ENCODE measurements at places on chromosomes 16 and 17.

GRCh38 chr16:12573730-12574383 lies 229.8 kb downstream of the CPPED1 start:
- DNase-seq: no peak

DNA sequence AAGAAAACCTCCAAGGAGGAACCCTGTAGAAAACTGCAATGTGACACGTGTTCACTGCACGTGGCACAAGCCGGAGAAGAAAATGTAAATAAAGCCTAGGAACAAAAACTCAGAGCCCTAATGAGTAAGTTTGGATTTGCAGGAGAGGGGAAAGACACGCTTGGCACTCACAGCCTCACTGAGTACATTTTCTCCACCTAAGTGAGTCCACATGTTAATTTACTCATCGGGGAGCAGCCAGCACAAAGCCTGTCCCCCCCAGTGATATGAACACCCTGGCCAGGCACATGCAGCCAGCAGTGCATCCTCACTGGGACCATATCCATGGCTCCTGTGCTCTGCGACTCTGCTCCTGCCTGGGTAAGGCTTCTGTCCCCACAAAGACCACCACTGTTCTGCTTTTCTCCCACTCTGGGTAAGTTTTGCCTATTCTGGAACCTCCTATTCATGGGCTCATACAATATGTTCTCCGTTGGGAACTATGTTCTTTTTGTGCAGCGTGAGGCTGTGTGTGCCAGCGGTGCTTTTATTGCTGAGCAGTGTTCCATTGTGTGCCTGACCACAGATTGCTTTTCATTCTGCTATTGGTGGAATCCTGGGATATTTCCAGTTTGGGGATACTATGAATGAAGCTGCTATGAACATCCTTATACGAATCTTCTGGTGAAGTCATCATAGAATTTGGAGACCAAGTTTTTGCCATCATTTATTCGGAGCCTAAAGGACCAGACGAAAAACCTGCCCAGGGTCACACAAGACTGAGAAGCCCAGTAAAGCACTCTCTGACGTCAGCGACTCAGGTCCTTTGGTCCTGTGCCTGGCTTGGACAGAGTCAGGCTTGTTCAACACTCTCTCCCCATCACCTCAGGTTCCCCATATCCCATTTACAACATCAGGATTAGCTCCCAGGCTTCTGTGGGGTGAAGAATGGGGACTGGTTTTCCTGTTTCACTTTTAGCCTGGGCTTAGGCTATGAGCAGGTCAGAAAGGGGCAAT lies 53.3 kb downstream of the RNF112 start:
- DNase-seq: no peak

DNA sequence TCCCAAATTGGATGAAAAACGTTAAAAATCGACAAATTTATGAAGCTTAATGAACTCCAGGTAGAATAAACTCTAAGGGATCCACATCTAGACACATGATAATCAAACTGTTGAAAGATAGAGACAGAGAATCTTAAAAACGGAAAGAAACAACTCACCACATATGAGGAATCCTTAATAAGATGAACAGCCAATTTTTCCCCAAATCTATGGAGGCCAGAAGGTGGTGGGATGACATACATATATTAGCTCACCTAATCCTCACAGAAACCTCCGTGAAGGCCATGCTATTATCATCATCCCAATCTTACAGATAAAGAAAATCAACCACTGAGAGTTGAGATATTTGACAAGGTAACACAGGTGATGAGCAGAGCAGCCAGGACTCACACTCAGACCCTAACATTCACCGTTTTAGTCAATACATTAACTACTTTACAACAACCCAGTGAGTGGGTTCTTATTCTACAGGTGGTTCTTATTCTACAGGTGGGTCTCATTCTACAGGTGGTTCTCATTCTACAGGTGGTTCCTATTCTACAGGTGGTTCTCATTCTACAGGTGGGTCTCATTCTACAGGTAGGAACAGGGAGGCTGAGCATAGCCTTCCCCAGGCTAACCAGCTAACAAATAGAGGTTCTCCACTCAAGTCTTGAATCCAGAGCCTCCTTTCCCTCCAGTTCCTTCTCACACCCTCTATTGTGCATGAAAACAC lies 4.8 kb downstream of the CACNG1 start:
- DNase-seq: no peak

DNA sequence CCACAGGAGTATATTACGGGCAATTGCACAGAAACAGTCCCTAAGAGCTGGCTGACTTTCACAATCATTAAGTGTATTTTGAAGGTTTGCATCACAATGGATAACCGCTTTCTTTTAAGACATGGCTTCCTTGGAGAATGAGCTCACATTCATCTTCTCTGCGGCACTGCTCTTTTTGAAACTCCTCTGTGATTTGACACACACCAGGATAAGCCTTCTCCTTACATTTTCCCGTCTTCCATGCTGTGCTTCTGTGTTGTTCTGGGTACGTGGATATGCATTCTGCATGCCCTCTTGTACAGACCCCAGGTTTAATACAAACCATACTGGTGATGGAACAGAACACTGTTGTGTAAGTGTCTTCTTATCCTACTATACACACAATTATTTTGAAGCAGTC lies 89.5 kb upstream of the METRNL start:
- no peak for DNase-seq

DNA sequence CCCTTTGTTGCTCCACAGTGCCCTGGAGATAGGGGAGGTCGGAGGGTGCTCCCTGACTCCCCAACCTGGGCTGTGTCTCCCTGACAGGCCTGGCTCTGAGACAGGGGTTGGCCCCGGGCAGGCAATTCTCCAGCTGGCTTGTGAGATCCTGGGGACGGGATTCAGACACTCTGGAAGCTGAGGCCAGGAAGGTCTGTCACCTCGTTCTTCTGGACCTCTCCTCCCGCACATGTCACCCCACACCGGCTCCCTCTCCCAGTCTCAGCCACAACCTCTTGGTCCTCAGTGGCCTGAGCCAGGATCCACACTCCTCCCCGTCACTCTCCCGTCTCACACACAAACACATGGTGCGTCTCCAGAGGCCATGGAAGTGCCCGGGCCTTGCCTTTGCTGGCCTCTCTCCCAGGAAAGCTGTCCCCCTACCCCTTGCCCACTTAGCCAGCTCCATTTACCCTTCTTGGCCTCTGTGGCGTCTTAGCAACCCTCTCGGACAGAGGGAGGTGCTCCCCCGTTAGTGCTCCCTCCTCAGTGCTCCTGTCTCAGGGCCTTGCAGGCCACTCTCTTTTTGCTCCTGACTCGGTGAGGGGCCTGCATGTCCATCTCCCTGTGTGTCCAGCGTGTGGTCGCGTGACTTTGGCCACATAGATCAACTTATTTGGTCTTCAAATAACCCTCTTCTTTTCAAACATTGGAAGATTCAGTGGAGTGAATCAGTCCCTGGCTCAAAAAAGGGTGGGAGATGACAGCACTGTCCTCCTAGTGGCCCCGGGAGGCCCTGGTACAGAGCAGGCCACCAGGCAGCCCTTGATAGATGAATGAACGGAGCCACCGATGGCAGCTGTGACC lies 747 bp downstream of the ADGRG3 start:
- no peak for DNase-seq

DNA sequence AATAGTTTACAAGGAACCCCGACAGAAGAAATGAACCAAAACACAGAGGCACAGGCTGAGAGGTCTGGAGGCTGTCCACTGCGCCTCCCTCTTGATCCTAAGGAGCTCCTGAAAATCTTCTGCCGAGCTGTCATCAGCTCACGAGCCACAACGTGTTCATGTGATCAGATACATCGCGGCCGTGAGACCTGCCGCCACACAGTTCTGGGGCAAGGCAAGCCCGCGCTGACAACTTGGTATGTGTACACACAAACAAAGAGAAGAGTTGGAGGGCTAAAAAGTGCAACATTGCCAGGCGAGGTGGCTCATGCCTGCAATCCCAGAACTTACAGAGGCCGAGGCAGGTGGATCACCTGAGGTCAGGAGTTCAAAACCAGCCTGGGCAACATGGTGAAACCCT lies 7.6 kb downstream of the EXOC7 start:
- no peak for DNase-seq

- DNase-seq: no peak
Measured at GRCh38 chr17:58338841-58339754, 10.5 kb upstream of the TSPOAP1 start.

DNA sequence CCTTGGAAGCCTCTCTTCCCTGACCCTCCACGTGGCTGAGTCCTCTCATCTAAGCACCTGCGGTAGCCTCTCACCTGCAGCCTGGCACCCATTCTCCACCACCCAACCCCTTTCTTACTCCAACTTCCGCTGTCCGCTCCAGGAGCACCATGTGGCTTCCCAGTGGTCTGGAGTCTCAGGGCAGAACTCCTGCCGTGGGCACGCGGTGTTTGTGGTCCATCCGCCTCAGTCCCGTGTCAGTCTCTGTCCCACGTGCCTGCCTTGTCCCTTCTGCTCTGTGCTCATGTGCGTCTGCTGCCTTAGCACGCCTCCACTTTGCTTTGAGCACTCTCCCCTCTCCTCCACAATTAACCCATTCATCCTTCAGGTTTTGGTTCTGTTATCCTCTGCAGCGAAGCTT lies 49.7 kb downstream of the KATNIP start:
- no peak for DNase-seq

DNA sequence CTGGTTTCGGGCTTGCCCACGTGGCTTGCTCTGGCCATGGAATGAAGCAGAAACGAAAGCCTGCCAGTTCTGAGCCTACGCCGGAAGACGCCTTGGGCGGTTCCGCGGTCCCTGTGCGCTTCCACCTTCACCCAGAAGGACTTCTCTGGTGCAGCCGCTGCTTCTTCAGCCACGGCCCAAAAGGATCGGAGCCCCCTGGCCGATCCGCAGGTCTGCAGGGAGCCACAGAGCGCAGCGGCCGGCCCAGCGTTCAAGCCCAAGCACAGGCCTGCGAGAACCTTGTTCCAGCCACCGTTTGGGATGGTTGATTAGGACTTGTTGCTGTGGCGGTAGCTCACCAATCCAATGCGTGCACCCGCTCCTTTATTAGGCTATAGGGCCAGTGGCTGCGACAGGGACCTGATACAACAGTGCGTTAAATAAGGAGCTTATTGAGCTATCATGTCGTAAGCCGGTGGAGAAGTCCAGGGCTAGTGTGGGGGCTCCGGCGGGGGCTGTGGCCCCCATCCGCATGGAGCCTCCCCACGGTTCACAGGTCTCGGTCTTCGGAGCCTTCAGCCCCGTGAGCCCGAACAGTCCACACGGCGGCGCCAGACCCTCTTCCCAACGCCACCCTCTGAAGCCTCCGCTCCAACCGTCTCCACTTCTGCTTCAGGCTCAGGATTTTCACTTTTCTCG lies 10.2 kb upstream of the MPP2 start:
- DNase-seq: no peak

- no peak for DNase-seq
Measured at GRCh38 chr16:10226141-10226986, 44.1 kb upstream of the GRIN2A start.

- no peak for DNase-seq
Measured at GRCh38 chr16:4298761-4299522, 16.9 kb upstream of the GLIS2 start.

DNA sequence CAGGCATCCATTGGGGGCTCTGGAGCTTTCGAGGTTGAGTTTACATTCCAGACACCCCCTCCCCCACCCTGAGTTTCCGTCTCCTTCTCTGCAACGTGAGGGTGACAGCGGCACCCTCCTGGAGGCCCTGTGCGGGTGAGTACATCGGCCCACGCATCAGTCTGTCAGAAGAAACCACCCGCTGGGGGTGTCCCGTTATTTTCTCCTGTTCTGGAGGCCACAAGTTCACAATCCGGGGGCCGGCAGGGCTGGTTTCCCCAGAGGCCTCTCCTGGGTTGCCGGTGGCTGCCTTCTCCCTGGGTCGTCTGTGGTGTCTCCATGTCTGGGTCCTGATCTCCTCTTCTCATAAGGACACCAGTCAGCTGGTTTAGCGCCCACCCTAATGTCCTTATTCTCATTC lies 35.7 kb downstream of the GSE1 start:
- no peak for DNase-seq

DNA sequence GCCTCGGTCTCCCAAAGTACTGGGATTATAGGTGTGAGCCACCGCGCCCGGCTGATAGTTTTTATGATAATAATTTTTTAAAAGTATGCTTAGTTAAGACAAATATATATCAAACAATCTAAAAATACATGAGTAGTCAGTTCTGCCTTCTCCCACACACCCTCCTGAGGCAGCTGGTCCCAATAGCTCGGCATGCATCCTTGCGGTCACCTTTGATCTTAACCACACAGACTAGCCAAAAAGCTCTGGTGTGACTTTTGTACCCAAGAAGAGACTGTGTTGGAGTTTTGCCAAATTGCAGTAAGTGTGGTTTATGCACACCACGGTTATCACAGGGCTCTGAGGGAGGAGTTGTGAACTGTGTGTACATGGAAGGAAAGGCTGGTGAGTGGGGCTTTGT lies 25.6 kb downstream of the ATP6V0A1 start:
- no peak for DNase-seq

DNA sequence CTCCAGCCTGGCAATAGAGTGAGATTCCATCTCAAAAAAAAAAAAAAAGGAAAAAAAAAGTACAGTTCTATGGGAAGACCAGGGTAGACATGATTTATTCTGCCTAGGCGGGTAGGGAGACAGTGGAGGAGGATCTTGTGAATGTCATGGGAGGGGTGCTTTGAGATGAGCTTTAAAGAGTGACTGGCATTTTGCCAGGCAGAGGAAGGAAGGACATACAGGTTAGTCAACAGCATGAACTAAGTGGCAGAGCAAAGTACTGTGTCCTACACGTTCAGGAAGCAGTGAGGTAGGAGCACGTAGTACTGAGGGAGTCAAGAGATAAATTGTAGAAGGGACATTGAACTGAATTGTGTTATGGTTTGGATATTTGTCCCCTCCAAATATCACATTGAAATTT lies 451.5 kb downstream of the TOX3 start:
- DNase-seq: no peak

DNA sequence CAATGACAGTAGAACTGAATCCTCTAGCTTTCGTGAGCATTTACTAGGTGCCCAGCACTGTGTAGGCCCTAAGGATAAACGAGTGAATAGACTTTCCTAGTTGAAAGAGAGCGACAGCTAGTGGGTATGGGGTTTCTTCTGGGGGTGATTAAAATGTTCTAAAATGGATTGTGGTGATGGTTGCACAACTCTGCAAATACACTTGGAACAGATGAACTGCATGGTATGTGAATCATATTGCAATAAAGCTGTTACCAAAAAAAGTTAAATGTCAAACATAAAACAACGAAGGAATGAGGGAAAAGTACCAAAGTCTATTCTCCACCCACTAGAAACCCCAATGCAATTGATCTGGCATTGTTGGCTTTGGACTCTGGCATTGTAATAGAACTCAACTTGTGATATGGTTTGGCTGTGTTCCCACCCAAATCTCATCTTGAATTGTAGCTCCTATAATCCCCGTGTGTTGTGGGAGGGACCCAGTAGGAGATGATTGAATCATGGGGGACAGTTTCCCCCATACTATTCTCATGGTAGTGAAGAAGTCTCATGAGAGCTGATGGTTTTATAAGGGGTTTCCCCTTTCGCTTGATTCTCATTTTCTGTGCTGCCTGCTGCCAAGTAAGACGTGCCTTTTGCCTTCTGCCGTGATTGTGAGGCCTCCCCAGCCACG lies 70.5 kb downstream of the MARF1 start:
- no peak for DNase-seq

- DNase-seq: no peak
Measured at GRCh38 chr16:88468275-88469129, 15.4 kb downstream of the ZFPM1 start.

Measured in cerebellar nuclear complex (tissue), 1 donor.